ENCODE measurements at places on chromosomes 11 and 22.
A peak's percentile ranks its signal among the peaks of the same experiment; 100 is the strongest.

DNA sequence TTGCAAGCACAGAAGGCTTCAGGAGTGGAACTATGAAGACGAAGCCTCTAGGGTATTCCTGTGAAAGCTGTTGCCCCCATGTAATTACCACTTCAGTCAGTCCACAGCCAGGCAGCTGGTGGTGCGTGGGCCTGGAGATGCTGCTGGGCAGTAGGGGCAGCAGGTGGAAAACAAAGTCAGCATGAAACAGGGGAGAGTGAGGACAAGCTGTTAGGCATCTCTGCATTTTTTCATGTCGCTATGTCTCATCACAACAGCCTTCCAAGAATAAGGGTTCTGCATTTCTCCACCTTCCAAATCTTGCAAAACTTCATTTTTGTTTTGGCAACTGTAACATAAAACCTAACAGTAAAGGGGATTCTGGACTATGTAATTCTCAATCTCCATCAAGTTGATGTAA, 757.5 kb downstream of the NELL1 start:
- no peak for DNase-seq

- no peak for DNase-seq
These were observed 2.8 kb downstream of the ALKBH8 start for GRCh38 chr11:107562647-107563208.

DNA sequence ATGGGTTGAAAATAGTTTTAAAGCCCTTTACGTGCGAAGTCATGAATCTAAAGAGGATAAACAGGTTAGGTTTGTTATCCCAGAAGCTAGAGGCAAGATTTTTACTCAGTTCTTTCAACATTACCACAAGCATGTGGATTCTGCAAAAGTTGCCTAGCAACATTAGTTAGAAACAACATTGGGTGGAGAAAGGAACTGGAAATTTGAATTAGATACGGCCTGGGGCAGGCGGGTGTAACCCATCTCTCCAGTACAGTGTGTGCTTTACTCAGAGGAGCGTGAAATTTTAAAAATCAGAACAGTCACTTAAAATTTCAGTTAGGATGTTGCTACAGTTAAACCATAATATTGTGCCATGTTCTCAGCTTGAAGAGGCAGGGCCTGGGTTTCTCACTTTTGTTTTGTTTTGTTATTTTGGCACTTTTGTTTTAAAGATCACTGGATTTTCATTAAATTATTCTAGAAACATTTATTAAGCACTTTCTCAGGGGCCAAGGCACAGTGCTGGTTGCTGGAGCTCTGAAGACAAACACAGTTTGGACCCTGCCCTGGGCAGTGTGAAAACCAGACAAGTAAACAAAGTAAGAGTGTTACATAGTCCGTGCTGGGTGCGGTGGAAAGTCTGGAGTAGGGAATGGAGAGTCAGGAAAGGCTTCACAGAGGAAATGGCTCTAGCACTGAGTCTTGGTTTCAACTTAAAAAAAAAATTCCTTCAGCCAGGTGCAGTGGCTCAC, 4.4 kb upstream of the WEE1 start:
- DNase-seq, result no peak

GRCh38 chr11:110447897-110448745, 18.4 kb downstream of the FDX1 start:
- no peak for DNase-seq

DNA sequence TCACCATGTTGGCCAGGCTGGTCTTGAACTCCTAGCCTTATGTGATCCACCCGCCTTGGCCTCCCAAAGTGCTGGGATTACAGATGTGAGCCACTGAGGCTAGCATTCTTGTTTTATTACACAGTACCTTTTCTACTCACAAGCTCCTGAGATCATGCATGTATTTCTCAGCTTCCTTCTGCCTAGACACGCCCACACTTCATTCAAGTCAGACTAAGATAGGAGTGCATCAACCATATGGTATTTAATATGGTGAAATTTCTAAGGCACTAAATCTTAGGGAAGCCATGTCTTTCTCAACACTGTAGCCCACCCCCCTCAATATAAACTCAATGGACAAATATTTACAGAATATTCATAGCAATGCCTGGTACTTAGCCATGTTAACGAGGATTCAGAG, 62.1 kb downstream of the SLC25A17 start:
- no peak for DNase-seq

GRCh38 chr11:118938491-118939403, 13.0 kb upstream of the BCL9L start:
- no peak for DNase-seq

- no peak for DNase-seq
These were observed 32.1 kb downstream of the IGLL1 start for GRCh38 chr22:23547818-23548500.

DNA sequence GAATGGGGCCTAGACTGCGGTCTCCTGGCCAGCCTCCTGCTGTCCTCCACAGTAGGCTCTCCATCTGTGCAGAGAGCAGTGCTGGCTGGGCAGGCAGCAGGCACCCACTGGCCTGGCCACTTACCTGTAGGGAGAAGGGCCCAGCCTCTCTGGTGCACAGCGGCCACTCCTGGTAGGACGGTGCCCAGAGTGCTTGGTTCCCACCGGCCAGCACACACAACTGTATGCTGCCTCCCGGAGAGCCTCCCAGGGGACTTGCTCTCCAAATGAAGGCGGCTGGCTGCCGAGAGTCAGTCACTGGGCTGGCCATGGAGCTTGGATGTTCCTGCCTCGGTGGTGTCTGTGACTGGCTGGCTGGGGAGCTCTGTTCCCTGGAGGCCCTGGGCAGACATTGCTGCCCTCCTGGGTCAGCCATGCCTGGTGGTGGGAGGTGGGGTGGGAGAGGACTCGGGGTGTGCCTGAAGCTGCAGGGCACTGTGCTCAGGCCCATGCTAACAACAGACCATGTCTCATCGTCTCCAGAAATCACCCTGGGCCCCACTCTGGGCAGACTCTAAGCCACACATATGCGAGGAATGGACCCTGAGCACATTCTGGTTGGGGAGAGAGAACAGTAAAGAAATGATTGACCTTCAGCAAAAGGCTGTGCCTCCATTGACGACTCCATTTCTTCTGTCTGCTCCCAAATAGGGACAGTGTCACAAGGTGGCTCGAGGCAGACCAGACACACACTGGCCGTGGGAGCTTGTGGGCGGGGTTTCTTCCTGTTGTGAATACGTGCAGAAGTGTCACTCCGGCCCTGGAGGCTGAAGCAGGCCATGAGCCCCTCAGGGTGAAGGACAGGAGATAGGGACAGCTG, 350.8 kb downstream of the TBC1D22A start:
- no peak for DNase-seq

- no peak for DNase-seq
These were observed 3.6 kb downstream of the ZFTA start for GRCh38 chr11:63764679-63765647.

- no peak for DNase-seq
These were observed 88.5 kb downstream of the ZBTB16 start for GRCh38 chr11:114148013-114148382.

GRCh38 chr11:75813124-75813523, 1.9 kb upstream of the UVRAG start:
- no peak for DNase-seq

- DNase-seq, result no peak
These were observed 13.2 kb downstream of the FZD4 start for GRCh38 chr11:86941871-86942599.

- peak; percentile 46 for DNase-seq
These were observed at the start of gene PNPLA5 for GRCh38 chr22:43891360-43892182. TSS of gene PNPLA5 (minus strand) at chr22:43892013. CDS start at chr22:43891880, 133 bp downstream.

DNA sequence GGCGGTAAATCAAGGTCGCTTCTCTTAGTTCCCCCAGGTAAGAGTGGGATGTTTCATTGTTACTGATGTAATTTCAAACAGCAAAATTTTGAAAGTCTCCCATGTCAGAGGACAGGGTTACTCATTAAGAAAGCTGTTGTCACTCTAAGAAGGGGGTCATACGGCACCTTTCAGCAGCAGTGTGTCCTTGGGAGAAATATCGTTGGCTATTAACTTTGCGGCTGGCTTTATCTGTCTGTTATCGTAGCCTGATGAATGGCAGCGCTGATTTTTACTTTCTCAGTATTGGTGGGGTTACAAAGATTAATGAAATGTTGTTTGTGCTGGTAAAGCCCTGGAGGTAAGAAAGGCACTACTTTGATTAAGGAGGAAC, 27.5 kb upstream of the FBXO3 start:
- no peak for DNase-seq

Measured in activated naive CD8-positive, alpha-beta T cell treated with anti-CD3 and anti-CD28 coated beads for 36 hours (primary cell).